ENCODE measurements at places on chromosomes 1 and 21. TPM values are rescaled to one million over a fixed set of nuclear protein-coding genes. Genes with fewer than 3 reads are reported as not detected.

Gene S100A7A
- total RNA-seq: not detected

Gene KRTAP19-4
- total RNA-seq: not detected

GRCh38 chr21:41813226-41813625 is 46.4 kb upstream of the RIPK4 start:
- DNase-seq: no peak
- peaks cover 14% of the 10 kb centered on the region for H3K36me3 ChIP-seq
- no peaks in the 10 kb centered on the region for H3K27me3 ChIP-seq
- H3K4me1 ChIP-seq: no peaks in the 10 kb centered on the region
- H3K27ac ChIP-seq: no peak overlapping the region
- H3K4me3 ChIP-seq: no peak overlapping the region

DNA sequence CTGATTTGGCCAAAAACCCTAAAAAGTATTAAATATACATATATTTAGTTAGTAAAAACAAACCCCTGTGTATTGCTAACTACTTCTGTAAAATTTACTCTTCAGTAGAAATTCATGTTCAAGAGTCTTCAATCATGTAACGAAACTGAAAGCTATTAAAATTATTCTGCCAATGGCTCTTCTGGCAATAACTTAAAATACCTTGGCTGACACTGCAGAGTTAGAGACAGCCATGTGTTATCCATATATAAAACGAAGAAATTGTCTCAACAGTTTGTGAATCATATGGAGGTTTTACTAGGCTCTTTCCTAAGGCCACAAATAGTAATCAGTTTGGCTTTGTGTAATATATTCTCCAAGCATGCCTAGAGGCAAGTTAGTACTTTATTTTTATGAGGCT is 357.2 kb downstream of the COL11A1 start:
- no peaks in the 10 kb centered on the region for H3K27me3 ChIP-seq
- no peak for DNase-seq
- no peak overlapping the region for H3K4me3 ChIP-seq
- H3K36me3 ChIP-seq: no peaks in the 10 kb centered on the region
- H3K4me1 ChIP-seq: peaks cover 17% of the 10 kb centered on the region

DNA sequence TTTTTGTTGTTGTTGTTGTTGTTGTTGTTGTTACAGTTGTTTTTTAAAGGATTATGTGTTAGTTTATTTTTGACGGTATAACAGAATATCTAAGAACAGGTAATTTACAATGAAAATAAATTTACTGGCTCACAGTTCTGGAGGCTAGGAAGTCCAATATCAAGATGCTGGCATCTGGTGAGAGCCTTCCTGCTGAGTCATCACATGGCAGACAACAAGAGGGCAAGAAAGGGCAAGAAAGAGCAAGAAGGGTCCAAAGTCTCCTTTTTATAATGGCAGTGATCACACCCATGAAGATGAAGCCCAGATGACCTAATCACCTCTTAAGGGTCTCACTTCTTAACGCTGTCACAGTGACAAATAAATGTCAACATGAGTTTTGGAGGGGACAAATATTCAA is 142.1 kb downstream of the NEGR1 start:
- no peaks in the 10 kb centered on the region for H3K4me1 ChIP-seq
- H3K4me3 ChIP-seq: no peak overlapping the region
- no peaks in the 10 kb centered on the region for H3K27me3 ChIP-seq
- H3K36me3 ChIP-seq: peaks cover 7% of the 10 kb centered on the region
- no peak for DNase-seq

DNA sequence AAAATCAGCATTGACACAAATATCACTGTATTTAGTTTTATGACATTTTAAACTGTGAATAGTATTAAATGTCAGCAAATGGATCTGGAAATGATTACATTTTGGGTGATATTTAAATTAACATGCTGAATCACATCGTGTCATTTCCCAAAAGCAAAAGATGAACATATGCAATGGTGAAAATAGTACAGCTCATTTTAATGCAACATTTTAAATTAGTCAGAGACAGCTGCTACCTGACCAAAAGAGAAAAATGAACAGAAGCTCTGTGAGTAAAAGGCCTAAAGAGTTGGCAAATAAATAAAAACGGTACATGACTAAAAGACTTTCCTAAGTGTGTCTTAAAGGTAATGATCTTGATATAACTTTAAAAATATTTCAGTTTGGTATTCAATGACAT is 86.0 kb upstream of the GNG4 start:
- H3K27ac ChIP-seq: no peak overlapping the region
- H3K4me3 ChIP-seq: no peak overlapping the region
- H3K4me1 ChIP-seq: no peaks in the 10 kb centered on the region
- H3K27me3 ChIP-seq: no peaks in the 10 kb centered on the region
- DNase-seq: no peak
- no peaks in the 10 kb centered on the region for H3K36me3 ChIP-seq
